ENCODE measurements at places on chromosomes 12 and 14. TPM values are rescaled to one million over a fixed set of nuclear protein-coding genes. Genes with fewer than 3 reads are reported as not detected.

KRT5 gene
- total RNA-seq, result 1.4 TPM

RAD9B gene
- total RNA-seq, result 1.2 TPM

ZFHX2 gene
- 0.59 TPM for total RNA-seq

RAD51AP1 gene
- 0.86 TPM for total RNA-seq

AICDA gene
- total RNA-seq, result not detected

HRK gene
- not detected for total RNA-seq

PLEKHD1 gene
- not detected for total RNA-seq

OR4K13 gene
- not detected for total RNA-seq

LRFN5 gene
- 0.26 TPM for total RNA-seq

DNA sequence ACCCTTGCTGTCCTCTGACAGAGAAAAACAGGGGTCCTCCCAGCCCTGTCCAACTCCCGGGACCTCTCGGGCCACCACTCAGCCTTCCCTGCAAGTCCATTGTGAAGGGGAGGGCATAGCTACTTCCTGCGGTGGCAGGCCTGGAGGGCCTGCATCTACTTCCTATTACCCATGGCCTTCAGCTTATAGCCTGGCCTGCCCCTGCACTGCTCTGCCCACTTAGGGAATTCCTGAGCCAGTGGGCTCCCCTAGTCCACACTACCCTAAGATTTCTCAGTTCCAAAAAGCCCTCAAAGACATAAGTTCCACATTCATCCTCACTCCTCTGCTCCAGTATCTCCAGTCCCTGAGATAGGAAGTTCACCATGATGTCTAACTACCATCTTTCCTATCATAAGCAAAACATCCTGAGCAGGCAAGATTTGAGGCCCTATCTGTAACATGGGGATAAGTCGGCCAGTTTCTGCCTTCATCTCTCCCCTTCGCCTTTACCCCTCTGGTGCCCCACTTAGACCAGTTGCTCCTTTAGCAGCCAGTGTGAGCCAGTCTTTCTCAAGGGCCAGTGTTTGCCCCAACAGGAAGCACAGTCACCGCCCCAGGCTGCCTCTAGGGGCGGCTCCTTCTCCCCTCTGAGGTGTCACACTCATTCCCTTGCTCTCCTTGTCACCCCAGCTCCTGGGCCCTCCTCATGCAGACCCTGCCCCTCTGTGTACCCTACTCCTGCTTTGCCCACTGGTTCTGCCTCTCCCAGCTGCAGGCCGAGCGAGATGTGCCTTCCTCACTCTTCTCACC, 10.9 kb downstream of the HDAC7 start:
- DNase-seq, result no peak

- no peak for DNase-seq
Measured at GRCh38 chr12:41564816-41565215, 376.7 kb downstream of the PDZRN4 start.
